Endothelial cell of coronary artery (primary cell): ENCODE measurements at places on chromosomes 7 and 10. TPM values are rescaled to one million over a fixed set of nuclear protein-coding genes. Genes with fewer than 3 reads are reported as not detected.

ERVW-1 gene
- total RNA-seq = not detected in 2 replicates

GIMAP4 gene
- total RNA-seq = 135 and 204 TPM in 2 replicates

CALN1 gene
- total RNA-seq = not detected in 2 replicates

EEPD1 gene
- 0.54 and 2.1 TPM in 2 replicates for total RNA-seq

CYP3A4 gene
- total RNA-seq = not detected in 2 replicates

MSMB gene
- total RNA-seq = 0.27 TPM in 1 of 2 replicates, not detected in the other

NPSR1 gene
- not detected in 2 replicates for total RNA-seq
